PC-9 (cell line): ENCODE measurements at places on chromosomes 16 and 17.
A peak's percentile ranks its signal among the peaks of the same experiment; 100 is the strongest.

- DNase-seq: no peak
These were observed 91.2 kb downstream of the TMEM132E start for GRCh38 chr17:34670618-34671017.

- DNase-seq: peak; percentile 37
These were observed 1.2 kb downstream of the HCRT start for GRCh38 chr17:42183741-42184711.

DNA sequence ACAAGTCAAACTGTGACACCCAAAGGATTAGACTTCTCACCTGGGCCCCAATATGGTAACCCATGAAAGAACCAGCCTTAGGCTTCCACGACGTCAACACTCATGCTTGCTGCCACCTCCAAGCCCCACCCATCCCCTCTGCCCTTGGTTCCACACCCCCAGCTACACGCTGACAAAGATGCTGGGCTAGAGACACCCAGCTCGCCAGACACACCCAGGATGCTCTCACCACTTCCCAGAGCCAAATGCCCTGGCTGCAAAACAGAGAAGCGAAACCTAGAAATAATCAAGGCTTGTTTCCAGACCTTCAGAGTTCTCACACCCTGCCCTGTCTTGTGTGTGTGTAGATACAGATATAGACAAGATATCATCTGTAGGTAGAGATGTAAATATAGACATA, 26.0 kb upstream of the ADCY9 start:
- no peak for DNase-seq

DNA sequence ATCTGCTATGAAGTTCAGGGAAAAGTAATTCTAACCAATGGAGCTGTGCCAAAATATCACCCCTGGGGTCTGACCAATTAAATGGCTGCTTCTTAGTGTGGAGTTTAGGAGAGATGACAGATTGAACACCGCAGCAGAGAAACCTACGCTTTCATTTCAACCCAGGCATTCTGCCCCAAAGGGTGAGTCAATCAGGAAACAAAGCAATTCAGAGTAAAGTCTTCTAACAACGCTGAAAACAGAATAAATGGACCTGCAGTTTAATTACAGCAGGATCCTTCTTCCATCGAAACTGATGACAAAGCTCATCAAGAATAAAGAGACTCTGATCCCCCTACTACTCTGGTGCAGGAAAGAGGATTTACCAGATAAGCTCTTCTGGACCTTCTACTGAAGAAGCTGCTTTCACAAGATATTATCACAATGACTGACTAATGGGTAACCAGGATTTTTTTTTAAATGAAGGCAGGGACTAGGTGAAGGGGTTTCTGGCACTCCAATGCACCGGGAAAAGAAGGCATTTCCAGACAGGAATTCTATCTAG, 16.7 kb downstream of the RFFL start:
- peak; percentile 59 for DNase-seq
